Mammary epithelial cell (primary cell): ENCODE measurements at places on chromosomes 12 and 14. TPM values are rescaled to one million over a fixed set of nuclear protein-coding genes. Genes with fewer than 3 reads are reported as not detected.

Gene OSGEP
- 22.6 and 26.5 TPM in 2 replicates for total RNA-seq

Gene HOXC13
- 15.7 TPM for total RNA-seq

Gene DNAJC22
- 0.11 and 0.14 TPM in 2 replicates for total RNA-seq

Gene P2RX7
- total RNA-seq = 0.43 and 0.49 TPM in 2 replicates

Gene KIF5A
- 1.5 and 2.4 TPM in 2 replicates for total RNA-seq

Gene ADAM20
- 1.6 and 1.9 TPM in 2 replicates for total RNA-seq

Gene ETFBKMT
- 2.1 and 3.4 TPM in 2 replicates for total RNA-seq

Gene HHIPL1
- 0.83 TPM for total RNA-seq

GRCh38 chr12:52127683-52128450 lies 48.4 kb downstream of the SMIM41 start:
- DNase-seq = no peak

GRCh38 chr14:65926935-65927700 lies 514.6 kb downstream of the FUT8 start:
- DNase-seq = no peak

DNA sequence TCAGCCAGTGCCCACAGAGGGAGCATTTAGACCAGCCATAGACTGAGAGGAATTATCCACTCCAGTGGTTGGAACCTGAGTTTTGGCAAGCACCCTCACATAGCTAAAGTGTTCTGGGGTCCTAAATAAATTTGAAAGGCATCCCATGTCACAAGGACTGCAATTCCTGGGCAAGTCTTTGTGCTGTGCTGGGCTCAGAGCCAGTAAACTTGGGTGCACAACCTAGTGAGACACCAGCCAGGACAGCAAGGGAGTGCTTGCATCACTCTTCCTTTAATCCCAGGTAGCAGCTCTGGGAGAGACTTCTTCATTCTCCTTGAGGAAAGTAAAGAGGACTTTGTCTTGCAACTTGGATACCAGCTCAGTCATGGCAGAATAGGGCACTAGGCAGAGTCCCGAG lies 142.0 kb upstream of the FSCB start:
- DNase-seq = no peak

- DNase-seq = peak; percentile 32
These were observed 95.2 kb upstream of the HMGA2 start for GRCh38 chr12:65728848-65729793.

- no peak for DNase-seq
These were observed 432.6 kb downstream of the PCNX1 start for GRCh38 chr14:71339650-71340415.

- peak; percentile 35 for DNase-seq
These were observed 85.4 kb upstream of the RTL1 start for GRCh38 chr14:100988956-100989355.

DNA sequence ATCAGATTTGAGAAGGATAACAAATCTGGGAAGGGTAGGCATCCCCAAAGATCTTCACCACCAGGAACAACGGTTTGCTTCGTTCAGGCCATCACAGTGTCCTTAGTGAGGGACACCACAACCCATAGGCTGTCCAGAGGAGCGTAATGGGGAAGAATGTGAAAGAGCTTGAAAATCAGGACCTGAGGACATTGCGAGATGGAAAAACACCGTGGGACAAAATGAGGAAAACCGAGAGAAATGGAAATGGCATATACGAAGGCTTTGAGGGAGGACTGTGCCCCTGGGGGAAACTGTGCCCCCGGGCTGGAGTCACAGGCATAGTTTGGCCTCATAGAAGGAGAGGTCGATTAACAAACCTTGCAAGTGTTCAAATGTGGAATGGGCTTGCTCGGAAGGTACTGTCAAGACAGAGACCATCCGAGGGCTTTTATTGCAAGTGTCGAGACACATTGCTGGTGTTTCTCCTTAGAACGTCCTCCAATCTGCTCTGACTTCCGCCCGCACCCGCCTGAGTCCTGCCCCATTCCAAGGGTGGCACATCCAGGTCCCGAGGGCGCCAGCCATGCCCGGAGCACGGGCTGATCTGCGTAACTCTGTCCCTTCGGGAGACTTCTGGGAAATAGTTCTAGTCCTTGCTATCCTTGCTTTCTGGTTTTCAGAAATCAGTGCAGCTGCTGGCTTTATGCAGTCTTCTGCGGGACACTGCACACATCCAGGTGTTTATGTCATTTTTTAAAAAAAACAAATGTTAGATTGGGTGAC lies 885 bp upstream of the PALS1 start:
- DNase-seq = peak; percentile 53

GRCh38 chr14:95404583-95404982 lies 84.9 kb upstream of the CLMN start:
- DNase-seq = no peak

DNA sequence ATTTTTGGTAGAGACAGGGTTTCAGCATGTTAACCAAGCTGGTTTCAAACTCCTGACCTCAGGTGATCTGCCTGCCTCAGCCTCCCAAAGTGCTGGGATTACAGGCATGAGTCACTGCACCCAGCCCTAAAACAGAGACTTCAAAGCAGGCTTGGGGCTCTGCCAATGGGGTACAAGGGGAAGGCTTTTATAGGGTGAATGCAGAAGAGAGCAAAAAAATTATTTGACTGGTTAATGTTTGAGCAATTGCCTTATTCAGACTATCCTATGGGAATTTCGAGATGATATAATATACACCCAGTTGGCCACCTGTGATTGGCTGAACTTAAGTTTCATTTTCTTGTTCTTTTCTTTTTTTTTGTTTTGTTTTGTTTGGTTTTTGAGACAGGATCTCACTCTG lies 31.5 kb upstream of the ACTN1 start:
- DNase-seq = peak; percentile 31

- DNase-seq = no peak
These were observed 48.2 kb upstream of the FRMD6 start for GRCh38 chr14:51603495-51603894.

DNA sequence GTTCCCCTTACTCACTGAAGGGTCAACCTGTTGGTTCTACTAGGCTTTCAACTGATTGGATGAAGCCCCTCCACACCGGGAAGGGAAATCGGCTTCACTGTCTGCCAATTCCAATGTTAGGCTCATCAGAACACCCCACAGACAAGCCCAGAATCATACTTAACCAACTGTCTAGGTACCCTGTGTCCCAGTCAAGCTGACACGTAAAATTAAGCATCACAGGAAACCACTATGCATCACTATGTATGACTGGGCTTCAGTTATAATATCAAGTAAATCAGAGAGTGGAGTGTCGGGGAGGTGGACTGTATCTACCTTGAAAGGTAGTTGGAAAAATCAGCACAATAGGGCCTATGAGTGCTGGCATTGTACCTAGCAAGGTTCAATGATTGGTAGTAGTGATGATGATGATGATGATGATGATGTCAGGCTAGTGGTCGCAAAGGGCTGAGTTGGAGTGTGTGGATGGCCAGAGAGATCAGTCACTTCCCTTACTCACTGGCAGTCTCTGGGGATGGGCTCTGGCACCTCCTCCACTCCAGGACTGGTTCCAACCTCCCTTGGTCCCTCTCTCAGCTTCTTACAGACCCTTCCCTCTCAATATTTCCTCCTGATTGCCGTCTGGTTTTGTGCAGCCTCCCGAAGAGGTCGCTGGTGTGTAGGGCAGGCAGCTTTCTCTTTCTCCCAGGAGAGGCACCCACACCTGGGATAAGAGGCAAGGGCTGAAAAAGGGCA lies 3.3 kb upstream of the ATG101 start:
- DNase-seq = no peak

DNA sequence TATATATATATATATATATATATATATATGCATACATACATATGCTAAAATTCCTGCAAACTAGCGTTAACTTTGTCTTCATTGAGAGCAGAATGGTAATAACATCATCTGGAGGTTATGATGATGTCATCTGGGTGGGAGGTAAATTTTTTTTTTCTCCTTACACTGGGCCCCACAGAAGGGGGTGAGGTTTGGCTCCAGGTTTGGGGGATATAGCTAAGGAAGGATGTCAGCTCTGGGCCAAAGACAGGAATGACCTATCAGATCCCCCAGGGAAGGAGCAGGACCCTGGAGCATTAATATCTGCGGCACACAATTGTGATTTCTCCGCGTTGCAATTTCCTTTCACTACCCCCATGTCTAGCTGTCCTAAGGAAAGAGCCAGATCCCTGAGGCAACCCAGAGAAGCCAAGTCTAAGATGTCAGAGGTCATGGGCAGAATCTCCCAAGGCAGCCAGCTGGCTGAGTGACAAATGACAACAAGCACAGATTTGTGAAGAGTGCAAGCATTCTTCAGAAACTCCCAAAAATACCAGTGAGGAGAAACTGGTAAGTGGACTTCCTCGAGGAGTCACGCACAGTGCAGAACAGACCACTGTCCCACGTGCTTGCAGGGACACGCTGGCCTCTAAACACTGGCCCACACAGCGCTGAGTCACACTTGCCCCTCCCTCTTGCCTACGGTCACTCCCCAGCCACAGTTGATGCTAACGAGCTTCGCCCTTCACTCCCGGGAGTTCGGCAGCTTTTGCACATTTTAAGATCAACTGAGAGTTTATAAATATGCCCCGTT lies 9.9 kb downstream of the UBC start:
- peak; percentile 90 for DNase-seq

DNA sequence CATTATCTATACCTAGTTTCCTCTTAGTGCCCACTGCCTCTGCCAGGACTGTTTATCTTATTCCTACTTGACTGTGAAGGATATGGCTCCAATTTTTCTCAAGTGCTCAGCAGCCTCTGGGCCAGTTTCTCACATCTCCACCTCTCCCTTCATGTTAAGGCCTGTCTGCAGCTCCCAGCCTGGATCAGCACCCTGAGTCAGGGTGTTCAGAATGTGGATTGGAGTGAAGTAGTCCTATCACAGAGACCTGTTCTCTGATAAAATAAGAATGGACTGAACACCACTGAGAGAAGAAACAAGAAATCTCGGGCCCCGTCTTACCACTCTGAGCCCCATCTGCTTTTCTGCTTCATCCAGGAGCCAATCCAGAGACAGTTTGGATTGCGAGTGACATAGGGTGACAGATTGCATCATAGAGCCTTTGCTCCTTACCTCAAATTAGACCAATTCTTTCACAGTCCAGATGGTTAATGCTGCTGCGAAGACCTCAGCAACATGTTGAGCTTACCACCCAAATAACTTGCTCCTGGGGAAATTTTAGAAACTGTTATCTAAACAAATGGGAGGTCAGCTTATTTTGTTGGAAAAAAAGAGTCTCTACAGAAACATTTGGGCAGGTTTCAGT lies 473.1 kb downstream of the PDZRN4 start:
- DNase-seq = peak; percentile 24

GRCh38 chr12:44334347-44334746 lies 498.5 kb downstream of the TMEM117 start:
- DNase-seq = peak; percentile 21

DNA sequence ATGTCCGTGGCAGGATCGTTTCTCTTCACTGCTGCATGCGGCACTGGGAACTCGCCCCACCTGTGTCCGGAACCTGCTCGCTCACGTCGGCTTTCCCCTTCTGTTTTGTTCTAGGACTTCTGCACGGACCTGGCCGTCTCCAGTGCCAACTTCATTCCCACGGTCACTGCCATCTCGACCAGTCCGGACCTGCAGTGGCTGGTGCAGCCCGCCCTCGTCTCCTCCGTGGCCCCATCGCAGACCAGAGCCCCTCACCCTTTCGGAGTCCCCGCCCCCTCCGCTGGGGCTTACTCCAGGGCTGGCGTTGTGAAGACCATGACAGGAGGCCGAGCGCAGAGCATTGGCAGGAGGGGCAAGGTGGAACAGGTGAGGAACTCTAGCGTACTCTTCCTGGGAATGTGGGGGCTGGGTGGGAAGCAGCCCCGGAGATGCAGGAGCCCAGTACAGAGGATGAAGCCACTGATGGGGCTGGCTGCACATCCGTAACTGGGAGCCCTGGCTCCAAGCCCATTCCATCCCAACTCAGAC lies 1.2 kb downstream of the FOS start:
- DNase-seq = peak; percentile 7

- no peak for DNase-seq
These were observed 33.5 kb downstream of the SMCO2 start for GRCh38 chr12:27480016-27480415.

DNA sequence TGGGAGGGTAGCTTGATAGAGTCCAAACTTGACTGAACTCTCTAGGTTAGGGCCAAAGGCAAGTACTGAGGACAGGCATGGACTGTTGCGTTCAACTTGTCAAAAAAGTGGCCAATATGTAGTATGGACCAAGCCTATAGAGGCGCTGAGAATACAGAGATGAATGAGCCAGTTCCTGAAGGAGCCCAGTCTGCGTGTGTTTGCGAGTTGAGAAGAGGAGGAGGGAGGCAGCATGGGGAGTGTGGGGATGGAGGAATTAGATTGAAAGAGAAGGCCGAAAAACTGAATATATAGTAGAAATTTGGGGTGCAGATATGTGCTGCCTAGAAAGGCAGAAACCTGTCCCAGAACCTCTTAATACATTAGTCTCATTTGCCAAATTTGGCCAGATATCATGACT lies 412.4 kb downstream of the PCNX1 start:
- no peak for DNase-seq

GRCh38 chr12:14907953-14908352 lies 22.3 kb upstream of the MGP start:
- DNase-seq = peak; percentile 24

DNA sequence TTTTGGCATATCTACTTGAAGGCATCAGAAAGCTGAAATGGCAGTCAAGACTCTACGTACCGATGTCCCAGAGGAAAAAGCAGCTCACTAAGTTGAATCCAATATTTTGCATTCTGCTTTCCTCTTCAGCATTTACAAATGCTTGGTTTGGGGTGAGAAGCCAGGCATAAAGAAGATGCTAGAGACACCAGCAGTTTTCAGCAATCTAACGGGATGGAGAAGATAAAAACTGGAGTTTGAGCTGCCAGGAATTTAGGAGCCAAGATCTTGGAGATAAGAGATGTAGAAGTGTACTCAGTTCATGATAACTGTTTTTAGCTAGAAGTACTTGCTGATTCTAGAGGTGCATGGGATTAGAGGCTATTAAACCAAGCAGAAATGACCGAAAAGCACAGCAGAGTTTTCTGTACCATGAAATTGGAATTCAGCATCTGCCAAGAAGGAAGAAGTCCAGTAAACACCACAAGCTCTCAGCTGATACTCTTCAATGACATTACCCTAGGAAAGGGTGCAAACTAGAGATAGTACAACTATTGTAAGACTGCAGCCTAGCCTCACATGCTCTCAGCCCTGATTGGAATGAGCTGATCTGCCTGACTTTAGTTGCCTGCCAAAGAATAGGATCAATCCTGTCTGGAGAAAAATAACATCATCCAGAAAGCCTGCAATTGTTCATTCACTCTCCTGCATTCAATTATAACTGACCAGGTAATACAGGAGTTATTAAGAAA lies 7.4 kb upstream of the ALDH1L2 start:
- DNase-seq = no peak

DNA sequence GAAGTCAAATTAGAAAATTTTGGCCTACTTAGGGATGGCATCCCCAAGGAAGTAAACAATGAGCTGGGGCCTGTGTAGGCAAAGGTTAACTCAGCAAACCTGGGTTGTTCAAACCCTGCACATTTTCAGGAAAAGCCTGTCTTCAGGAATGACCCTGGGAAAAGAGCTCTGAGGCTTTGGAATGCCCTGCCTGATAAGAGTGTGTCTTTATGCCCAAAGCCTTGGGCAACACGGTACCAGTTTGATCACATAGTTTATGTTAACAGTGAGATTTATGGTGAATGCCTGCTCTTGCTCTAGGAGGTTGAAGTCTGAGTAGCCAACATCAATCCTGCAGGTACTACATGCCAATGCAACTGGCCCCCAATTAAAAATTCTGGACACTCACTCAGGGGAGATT lies 28.2 kb upstream of the STAB2 start:
- DNase-seq = no peak

GRCh38 chr14:54532111-54533012 lies 22.7 kb downstream of the CGRRF1 start:
- no peak for DNase-seq

GRCh38 chr12:51549637-51550036 lies 41.4 kb upstream of the SCN8A start:
- no peak for DNase-seq

- peak; percentile 88 for DNase-seq
These were observed 11.5 kb upstream of the KRT78 start for GRCh38 chr12:52860102-52860823.
